Suprapubic skin (tissue), 4 donors: ENCODE measurements at places on chromosomes 4 and X.

DNA sequence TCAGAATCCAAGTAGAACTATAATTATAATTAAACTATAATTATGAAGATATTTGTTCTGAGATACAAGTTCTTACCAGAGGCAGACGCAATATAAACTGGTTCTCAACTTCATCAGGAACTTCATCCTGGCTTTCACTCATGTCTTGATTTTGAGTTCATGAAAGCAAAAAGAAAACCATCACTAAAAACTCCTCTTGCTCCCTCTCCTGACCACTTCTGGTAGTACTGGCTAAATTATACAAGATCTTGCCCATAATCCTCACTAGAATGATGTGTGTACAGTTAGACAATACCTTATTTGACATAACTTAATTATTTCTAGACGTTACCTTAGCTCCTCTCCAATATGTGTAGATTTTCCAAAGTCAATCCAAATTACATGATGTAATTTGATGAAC, 3.7 kb downstream of the TAF7L start:
- no peak for DNase-seq

DNA sequence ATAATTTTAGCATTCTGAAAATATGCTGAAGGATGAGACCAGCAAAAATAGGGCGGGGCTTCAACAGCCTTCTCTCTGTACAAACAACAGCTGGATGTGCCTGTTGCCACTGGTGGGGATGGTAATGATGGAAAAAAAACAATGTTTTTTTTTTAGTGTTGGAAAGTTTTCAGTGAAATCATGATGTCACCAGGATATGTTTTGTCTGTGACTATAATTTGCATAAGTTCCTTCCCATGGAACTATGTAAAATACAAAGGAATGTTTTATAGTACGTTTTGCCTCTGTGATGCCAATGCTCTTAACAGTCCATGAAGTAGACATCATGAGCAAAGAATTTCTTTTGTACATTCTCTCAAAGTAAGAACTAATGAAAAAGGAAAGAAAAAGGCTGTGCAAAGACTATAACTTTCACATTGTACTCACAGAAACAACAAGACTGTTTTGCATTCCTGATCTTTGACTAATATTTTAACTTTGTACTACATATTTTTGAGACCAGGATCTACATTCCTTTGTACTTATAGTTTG, 589.7 kb downstream of the SPRY1 start:
- DNase-seq, result no peak

- no peak for DNase-seq
These were observed 14.0 kb downstream of the BEND2 start for GRCh38 chrX:18206657-18207056.

- no peak for DNase-seq
These were observed 37.6 kb downstream of the ARFIP1 start for GRCh38 chr4:152817331-152817730.

GRCh38 chrX:20594985-20595384, 328.3 kb upstream of the RPS6KA3 start:
- no peak for DNase-seq

- DNase-seq, result no peak
These were observed 23.4 kb downstream of the TMEM164 start for GRCh38 chrX:110026099-110026844.

- no peak for DNase-seq
These were observed 108.3 kb downstream of the AGTR2 start for GRCh38 chrX:116278826-116279225.

DNA sequence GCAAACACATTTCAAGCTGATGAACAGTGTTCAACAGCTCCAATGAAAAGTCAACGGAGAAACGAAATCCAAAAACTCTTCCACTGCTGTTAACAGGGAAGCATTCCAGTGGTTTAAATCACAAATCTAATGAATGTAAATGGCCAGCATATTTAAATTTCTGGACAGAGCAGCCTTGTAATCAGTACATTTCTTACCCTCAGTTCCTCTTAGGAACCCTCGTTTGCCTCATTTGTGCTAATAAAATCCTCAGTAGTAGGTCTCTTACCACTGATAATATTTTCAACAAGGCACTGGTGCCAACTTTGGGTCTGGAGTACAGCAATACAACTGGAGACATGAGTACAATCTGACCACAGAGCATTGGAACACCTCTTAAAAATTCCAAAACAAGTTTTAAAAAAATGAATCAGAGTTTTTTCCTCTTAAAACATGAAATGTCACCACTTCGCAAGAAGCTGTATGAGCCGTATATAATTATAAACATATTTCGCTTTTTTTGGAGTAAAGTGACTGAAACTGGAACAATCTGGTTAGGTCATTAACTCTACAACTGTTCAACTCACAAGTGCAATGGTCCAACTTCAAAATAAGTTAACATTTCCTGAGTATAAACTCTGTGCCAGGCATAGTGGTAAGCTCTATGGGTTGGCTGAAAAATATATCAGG, 211.2 kb downstream of the CPEB2 start:
- no peak for DNase-seq

GRCh38 chr4:107366900-107367299, 330.8 kb upstream of the DKK2 start:
- DNase-seq, result no peak

DNA sequence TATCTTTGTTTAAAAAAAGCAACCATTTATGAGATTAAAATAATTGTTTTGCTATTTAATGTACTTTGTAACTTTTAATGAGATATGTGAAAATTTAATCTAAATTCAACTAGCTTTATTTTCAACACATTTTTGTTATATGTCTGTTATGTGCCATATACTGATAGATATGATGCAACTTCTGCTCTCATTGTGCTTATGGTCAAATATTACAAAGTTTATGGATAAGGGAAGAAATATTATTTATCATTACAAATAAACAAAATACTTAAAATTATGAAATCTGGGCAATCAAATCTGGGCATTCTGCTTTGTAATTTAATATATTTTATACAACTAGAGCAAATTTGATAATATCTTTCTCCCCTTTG, 40.0 kb downstream of the PCDH10 start:
- no peak for DNase-seq

DNA sequence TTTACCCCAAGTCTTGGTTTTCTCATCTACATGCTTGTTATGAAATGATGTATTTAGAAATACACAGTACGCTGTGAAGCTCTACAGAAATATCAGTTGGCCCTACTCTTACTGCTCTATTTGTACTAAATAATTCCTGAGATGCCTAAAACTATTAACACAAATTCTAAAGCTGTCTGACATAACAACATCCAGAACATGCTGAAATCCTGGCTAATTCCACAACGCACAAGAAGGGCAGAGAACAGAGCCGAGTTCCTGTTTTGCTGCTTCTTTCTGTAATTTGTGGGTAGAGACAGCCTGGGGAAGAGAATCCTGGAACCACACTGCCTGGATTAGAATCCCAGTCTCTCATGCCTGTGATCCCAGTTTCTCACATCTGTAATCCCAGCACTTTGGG, 59.0 kb downstream of the ZNF827 start:
- DNase-seq, result no peak

GRCh38 chr4:165393704-165394103, 14.9 kb downstream of the CPE start:
- DNase-seq, result no peak

GRCh38 chr4:62449538-62449937, 1249.4 kb downstream of the ADGRL3 start:
- DNase-seq, result no peak

DNA sequence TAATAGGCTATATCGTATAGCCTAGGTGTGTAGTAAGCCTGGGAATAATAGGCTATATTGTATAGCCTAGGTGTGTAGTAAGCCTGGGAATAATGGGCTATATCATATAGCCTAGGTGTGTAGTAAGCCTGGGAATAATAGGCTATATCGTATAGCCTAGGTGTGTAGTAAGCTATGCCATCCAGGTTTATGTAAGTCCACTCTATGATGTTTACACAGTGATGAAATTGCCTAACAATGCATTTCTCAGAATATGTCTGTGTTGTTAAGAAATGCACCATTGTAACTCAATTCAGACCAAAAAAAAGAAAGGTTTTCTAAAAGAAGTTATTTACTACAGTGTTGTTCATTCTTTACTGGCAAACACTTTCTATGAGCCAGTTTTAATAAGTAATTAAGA, 1387.2 kb downstream of the STIM2 start:
- no peak for DNase-seq

GRCh38 chrX:130556951-130557350, 155.2 kb downstream of the RBMX2 start:
- no peak for DNase-seq

DNA sequence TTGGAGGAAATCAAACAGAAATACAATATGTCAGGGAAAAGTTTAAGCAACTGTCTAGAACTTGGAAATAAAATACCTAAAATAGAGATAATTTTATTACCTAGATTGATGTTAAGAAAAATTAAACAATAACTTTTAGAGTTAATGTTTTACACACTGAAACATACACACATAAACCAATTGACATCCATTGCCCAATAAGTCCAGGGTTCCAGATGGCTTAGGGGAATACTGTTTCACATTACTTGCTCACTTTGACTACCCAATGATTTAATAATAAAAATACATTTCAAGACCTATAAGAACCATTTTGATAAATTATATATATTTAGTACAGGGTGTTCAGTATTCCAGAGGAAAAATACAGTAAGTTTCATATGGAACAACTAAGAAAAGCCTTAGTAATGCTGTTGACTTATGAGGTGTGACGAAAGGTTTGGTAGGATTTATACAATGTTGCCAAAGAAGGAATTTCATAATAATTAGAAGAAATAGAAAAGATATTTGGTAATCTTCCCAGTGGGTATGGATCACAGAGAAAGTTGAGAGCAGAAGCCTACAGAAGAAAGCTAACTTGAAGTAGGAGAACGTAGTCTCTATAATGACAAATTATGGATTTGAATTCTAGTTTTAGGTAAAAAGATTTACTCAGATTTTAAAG, 23.0 kb upstream of the UGT2B4 start:
- DNase-seq, result no peak

- DNase-seq, result no peak
These were observed 151.5 kb downstream of the CORIN start for GRCh38 chr4:47686294-47686872.

- no peak for DNase-seq
These were observed 379.6 kb upstream of the ZFP42 start for GRCh38 chr4:187615972-187616371.

DNA sequence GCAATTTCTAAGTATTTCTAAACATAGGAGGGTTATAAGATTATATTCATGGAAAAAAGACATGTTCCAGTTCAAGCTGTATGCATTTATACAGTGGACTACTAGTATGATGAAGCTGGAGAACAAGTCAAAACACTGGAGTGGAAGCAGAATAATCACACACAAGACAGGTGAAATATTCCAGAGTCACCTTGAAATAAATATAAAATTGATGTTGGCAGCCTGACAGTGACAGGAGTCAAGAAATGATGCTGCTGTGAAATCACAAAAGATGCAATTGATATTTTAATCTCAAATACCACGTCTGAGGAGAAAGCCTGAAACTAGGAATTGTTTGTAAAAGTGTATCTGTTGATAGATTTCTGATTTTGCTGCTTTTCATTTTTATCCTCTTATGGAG, 667.3 kb downstream of the IL1RAPL1 start:
- no peak for DNase-seq

GRCh38 chrX:57044245-57044644, 48.9 kb upstream of the SPIN3 start:
- DNase-seq, result no peak

DNA sequence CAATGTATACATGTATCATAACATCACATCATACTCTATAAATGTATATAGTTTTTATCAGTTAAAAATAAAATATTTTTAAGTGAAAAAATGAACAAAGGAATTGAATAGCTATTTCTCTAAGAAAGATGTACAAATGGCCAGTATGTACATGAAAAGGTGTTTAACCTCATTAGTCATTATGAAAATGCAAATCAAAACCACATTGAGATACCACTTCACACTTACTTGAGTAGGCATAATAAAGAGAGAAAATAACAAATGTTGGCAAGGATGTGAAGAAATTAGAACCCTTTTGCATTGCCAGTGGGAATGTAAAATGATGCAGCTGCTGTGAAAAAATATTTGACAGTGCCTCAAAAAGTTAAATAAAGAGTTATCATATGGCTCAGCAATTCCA, 95.5 kb downstream of the IRS4 start:
- no peak for DNase-seq

DNA sequence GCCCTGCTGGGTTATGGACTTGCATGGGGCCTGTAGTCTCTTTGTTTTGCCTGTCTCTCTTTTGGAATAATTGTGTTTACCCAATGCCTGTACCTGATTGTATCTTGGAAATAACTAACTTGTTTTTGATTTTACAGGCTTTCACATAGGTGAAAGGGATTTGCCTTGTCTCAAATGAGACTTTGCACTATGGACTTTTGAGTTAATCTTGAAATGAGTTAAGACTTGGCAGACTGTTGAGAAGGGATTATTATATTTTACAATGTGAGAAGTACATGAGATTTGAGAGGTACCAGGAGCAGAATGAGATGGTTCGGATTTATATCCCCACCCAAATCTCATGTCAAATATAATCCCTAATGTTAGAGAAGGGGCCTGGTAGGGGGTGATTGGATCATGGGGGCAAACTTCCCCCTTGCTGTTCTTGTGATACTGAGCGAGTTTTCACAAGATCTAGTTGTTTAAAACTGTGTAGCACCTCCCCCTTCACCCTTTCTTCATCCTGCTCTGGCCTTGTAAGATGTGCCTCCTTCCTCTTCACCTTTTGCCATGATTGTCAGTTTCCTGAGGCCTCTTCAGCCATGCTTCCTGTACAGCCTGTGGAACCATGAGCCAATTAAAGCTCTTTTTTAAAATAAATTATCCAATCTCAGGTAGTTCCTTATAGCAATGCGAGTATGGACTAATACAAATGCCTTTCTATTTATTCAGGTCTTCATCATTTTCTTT, 102.3 kb downstream of the MSN start:
- no peak for DNase-seq

DNA sequence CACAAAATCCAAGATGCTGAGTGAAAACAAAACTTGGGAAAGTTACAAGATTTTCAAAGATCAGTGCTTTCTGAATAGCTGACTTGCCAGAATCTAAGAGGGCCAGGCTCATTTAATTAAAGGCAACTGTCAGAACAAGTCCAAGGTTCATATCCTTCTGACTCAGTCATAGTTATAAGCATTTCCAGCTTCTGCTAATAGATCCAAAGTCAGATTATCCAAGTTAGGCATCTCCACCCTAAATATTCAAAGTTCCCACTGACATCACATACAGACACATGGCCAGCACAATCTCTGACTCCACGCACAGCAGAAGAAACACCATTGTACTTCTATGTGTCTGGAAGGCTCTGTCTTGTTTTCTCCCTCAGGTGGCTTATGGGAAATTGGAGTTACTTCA, 41.8 kb downstream of the GASK1B start:
- no peak for DNase-seq
